ENCODE measurements at places on chromosomes 5 and 9.

GRCh38 chr9:110259566-110259965 lies 3.3 kb upstream of the TXN start:
- no peak for DNase-seq

- DNase-seq: no peak
These were observed 15.2 kb downstream of the TSTD2 start for GRCh38 chr9:97617939-97618416.

- no peak for DNase-seq
These were observed 20.4 kb upstream of the GDNF start for GRCh38 chr5:37860206-37860605.

GRCh38 chr9:70031141-70031545 lies 12.5 kb upstream of the MAMDC2 start:
- no peak for DNase-seq

- DNase-seq: no peak
These were observed 30.3 kb upstream of the MAST4 start for GRCh38 chr5:66565878-66566277.

GRCh38 chr5:172417130-172417841 lies 37.0 kb downstream of the SH3PXD2B start:
- no peak for DNase-seq

DNA sequence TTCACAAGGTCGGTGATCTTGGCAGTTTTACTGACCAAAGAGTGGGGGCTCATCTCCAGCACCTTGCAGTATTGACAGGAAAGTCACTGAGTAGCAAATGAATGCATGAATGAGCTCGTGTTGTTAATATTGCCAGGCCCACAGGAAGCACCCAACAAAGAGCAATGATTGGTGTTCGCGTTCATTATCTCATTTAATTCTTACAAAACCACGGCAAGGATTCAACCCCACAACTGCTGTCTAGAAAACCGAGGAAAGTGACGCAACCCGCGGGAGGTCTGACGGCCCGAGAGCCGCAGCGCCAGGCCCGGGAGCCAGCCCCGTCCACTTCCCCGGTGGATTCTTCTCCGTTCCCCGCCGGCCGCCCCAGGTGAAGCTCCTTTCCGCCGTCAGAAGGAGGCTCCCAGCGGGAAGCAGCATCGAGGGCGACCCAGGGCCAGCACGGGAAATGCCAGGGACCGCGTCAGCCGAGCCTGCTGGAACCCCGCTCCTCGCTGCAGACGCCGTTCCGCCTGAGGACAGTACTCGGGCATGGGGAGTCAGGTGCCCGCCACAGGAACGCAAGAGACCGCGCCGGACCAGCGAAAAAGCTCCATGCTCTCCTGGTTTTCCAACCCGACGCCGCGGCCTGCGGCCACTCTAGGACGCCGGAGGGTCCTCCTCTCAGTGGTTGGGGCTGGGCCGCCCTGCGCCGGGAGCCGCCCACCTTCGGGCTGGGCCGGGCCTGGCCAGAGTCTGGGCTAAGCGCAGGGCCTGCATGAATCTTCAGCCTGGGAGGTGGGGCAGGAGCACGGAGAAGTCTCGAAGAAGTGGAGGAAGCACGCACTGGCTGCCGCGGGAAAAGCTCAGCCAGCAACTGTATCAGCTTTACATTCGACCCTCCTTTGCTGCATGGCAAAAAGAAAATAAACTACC lies 19.8 kb upstream of the FER start:
- DNase-seq: peak; percentile 82

GRCh38 chr9:107970726-107971125 lies 481.2 kb upstream of the KLF4 start:
- no peak for DNase-seq

- DNase-seq: peak; percentile 12
These were observed 22.2 kb downstream of the AHRR start for GRCh38 chr5:343461-344401.

- DNase-seq: no peak
These were observed 81.2 kb upstream of the MAP3K1 start for GRCh38 chr5:56734091-56734694.

- no peak for DNase-seq
These were observed 12.4 kb upstream of the RANBP17 start for GRCh38 chr5:170849374-170849773.

- no peak for DNase-seq
These were observed 309.2 kb downstream of the CEMIP2 start for GRCh38 chr9:71459082-71459481.

DNA sequence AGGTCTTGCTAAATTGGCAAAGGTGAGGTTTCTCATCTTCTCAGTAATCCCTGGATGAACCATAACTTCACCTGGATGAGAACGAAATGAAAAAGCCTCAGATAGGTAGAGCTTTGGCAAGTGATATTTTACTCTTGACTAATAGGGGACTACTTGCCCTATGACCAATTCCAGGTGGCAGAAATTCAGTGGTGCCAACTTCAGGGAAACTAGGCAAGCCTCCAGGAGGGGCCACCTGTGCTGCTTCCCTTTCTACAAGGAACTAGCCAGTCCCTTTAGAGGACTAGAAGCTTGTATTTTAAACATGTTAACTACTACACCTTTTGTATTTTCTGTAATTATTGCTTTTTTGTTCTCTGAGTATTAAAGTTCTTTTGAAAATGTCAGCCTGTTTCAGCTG lies 169.0 kb upstream of the GRIA1 start:
- no peak for DNase-seq
